Hippocampal formation (tissue), 2 donors: ENCODE measurements at places on chromosomes 13 and 19.

- peak; percentile 100 for DNase-seq
Observed at GRCh38 chr19:5904352-5905113, at the start of gene VMAC. Gene VMAC (plus strand): TSS chr19:5904872. CDS start chr19:5904891, 19 bp downstream.

DNA sequence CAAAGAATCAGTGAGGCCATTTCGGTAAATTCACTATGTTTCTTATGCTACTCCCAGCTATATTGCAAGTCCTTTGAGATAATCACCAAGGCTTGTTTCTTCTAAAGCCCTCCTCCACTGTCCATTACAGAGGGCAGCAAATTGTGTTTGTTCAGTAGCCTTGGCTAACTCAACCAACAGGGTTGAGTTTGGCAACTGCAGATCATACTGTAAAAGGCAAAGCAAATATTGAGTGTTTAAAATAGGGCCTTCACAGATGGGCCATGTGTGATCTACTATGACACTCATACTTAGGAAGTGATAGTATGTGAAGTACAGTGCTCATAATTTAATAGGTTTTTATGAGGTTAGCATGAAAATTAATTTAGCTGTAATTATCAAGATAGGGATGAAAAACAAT is 171.3 kb downstream of the DACH1 start:
- DNase-seq: no peak

- DNase-seq: peak; percentile 64
Observed at GRCh38 chr19:16400911-16401591, 70.7 kb downstream of the EPS15L1 start.

DNA sequence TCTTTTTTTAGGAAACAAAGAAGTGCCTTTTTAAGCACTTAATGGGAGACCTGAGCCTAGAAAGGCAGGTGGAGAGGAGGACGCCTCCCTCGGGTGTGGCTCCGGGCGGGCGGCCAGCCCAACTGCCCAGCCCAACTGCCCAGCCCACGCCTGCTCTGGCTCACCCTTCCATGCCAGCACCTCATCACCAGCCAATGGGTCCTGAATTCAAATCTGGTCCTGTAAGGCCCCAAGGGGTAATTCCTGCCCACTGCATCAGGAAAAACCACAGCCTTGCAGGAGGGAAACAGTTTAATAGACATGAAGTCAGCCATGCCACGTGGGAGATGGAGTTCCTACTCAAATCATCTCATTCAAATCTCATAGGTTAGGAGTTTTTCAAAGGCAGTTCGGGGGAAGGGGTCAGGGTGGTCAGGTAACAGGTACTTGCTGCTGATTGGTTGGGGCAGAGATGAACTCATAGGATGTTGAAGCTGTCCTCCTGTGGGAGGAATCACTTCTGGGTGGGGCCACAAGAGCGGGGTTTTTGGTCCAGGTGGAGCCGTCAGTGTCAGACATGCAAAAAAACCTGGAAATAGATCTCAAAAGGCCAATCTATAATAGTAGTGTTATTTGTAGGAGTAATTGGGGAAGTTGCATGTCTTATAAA is 64.9 kb downstream of the HSPH1 start:
- no peak for DNase-seq

DNA sequence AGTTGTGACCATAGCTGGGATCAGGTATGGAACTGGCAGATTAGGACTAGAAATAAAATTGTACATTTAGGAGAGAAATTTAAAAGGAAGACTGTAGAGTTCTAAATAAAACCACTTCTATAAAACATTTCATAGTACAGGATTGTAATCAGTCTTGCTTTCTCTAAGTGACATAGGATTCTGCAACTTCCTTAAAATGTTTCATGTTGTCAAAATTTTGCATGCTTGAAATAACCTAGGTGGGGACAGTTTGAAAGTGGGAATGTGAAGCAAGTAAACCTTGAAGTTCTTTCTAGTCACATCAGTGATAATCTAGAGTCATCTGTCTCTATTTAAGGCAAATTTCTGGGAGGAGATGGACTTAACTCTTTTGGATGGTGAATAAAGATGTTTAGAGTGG is 6.7 kb downstream of the TM9SF2 start:
- no peak for DNase-seq

- DNase-seq: peak; percentile 32
Observed at GRCh38 chr13:20702915-20703779, at the start of gene IL17D. Gene IL17D (plus strand): TSS chr13:20703699. CDS start chr13:20704002, 303 bp downstream.

- DNase-seq: peak; percentile 61
Observed at GRCh38 chr19:49533551-49534488, 6.0 kb downstream of the RCN3 start.

DNA sequence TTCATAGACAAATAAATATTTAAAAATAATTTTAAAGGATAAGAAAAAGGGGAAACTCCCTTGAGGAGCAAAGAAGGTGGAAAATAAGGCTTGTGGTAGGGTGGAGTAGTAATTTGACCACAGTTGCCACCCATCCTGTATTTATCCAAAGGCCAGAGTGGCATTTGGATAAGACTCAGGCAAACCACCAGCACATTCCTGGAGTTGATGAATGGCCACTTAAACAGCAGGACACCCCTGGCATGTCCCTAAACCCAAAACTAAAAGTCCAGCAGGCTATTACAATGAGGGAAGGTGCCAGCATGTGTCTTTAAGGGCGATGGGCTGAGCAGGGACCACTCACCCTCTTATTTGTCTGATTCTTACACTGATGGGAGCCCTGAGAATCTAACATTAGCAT is 9.8 kb upstream of the FRY start:
- no peak for DNase-seq

GRCh38 chr13:50082426-50083281 is 67.4 kb downstream of the KCNRG start:
- DNase-seq: no peak

DNA sequence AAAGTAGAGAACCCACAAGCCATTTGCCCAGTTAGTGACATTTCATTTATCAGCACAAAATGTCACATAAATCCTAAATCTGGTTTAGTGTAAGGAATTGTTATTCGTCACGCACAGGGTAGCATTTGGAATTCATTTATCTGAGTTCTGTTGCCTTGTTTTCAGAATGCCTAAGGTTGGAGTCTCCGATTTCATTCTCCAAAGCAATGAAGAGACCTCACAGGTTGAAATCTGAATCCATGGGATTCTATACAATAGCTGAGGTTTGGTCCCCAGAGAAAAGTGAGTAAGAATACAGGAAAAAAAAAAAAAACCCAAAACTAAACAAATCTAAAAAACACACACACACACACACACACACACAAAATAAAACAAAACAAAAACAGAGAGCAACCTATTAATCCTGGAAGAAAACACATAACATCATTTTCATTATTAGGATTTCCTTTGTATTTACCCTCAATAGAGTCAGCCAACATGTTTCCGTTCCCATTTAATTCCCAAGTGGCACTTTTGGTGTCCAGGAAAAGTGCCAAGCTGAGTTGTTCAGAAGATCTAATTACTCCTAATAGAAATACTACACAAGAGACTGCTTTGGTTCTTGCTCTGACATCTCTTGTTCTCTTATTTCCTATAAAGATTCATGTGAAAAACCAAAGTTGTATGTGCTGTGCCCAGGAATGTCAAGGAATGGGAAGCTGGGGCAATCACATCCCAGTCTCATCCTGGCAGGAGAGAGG is 36.2 kb upstream of the LRCH1 start:
- DNase-seq: no peak

DNA sequence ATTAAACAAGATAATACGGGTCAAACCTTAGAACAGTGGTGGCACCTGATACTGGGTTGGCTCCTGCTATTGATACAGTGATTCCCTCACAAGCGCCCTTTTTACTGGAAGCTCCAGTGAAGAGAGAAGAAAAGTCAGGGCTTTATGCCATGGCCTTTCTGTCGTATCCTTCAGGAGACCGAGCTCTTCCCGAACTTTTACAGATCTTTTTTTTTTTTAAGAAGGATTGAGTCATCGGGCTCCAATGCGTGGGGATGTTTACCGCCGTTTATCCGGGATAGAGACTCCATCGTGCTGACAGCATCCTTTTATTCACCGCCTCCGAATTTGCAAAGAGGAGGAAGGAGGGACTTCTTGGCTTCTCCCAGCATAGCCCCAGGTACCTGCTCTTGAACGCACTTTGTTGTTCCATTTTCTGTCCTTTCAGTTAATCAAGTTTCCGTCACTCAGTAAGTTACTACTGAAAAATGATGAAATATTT is 574 bp downstream of the ZNF227 start:
- no peak for DNase-seq

- no peak for DNase-seq
Observed at GRCh38 chr13:84951128-84951527, 848.1 kb downstream of the SLITRK6 start.

- no peak for DNase-seq
Observed at GRCh38 chr13:113540523-113540922, 44.0 kb upstream of the TFDP1 start.

DNA sequence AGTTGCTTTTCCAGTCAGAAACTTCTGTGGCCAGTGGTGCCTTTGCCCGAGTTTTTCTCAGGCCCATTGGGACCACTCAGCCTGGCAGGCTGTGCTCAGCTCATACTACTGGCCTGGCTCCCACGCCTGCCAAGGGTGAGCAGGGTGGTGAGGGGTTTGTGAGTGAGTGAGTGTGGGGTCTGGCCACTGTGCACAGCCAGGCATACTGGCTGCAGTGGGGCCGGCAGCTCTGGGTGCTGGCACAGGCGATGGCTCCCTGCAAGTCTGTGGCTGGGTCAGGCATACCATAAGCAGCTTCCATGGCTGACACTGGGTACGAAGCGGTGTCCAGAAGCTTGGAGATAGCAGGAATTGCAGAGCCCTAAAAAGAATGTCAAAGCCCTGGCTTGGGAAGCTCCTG is 161.0 kb downstream of the SLITRK6 start:
- DNase-seq: no peak

DNA sequence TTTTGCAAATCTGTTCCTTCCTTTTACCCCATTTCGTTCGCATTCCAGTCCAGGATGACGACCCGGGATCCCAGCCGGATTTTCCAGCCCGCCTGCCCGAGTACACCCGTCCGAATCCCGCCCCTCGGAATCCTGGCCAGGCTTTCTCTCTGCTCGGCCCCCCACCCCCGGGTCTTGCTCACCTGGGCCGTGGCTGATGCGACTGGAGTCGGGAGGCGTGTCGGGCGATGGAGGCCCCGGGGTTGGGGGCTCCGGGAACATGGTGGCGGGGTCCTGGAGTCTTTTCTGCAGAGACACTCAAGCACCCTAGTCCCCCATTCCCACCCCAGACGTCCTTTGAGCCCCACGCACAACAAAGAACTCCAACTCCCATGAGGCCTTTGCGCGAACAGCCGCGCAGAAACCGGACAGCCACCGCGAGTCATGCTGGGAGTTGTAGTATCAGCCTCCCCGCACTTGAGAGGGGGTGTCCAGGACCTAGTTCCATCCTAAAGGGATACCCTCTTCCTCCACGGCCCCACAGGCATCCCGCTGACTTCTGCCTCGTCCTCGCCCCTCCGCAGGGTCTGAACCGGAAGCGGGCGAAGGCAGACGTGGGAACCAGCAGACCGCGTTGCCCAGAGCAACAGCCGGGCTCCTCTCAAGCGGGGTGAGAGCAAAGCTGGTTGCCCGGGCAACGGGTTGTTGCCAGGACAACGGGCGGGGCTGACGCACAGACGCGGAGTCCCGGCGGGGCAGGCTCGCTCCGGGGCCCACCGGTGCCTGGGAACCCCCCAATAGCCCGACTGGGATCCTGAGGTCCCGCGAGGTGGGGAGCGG is 1.1 kb downstream of the SYT5 start:
- peak; percentile 83 for DNase-seq

- no peak for DNase-seq
Observed at GRCh38 chr19:53898636-53899341, 10.3 kb upstream of the CACNG7 start.
